ENCODE measurements at places on chromosomes 12 and 14.

GRCh38 chr12:109124878-109125648 is 8.7 kb downstream of the ACACB start:
- DNase-seq, result no peak

- no peak for DNase-seq
Measured at GRCh38 chr14:31196839-31197492, 10.6 kb downstream of the HECTD1 start.

DNA sequence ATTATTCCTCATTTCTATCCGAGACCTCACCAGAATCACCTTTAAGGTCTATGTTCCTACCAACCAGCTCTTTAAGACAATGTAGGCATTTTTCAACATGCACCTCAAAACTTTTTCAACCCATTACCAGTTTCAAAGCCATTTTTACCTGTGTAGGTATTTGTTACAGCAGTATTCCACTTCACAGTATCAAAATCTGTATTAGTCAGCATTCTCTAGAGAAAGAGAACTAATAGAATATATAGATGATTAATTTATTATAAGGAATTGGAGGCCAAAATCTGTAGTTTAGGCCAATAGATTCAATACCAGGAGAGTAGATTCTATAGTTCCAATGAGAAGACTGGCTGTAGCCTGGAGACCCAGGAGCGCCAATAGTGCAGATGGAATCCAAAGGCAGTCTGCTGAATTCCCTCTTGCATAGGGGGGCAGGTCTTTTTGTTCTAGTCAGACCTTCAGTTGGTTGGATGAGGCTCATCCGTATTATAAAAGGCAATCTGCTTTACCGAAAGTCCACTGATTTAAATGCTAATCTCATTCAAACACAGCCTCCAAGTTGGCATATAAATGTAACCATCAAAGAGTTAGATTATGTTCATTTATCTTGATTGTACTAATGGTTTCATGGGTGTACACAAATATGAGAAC is 151.6 kb upstream of the SYT1 start:
- no peak for DNase-seq

DNA sequence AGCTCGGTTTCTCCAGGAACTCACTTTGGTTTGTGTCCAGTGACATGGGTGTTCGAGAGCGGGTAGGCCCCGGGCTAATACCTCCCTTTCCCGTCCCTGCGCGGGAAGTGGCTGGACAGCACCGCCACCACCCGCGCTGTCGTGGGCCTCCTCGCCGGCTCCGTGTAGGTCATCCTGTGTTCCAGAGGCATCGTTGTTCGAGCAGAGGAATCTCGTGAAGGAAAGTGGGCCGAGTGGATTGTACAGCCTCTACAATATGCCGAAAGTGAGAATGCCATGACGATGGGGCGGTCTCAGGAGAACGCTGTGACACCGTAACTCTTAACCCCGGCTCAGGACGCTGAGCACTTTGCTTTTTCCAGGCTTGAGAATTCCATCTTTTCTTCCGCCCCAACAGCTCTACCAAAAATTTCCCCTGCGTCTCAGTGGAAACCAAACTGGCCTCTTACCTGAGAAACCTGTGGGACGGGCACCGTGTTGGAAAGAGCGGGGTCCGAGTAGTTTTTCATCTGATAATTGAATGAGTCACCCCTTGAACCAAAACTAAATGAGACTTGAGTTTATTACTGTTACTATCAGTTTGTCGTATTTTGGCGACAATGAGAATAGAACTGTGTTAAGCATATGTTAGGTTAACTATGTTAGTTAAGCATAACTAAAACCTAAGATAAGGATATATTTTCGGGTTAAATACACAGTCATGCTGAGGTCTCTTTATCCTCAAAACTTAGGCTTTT is 510 bp downstream of the EIF2S1 start:
- DNase-seq, result no peak

DNA sequence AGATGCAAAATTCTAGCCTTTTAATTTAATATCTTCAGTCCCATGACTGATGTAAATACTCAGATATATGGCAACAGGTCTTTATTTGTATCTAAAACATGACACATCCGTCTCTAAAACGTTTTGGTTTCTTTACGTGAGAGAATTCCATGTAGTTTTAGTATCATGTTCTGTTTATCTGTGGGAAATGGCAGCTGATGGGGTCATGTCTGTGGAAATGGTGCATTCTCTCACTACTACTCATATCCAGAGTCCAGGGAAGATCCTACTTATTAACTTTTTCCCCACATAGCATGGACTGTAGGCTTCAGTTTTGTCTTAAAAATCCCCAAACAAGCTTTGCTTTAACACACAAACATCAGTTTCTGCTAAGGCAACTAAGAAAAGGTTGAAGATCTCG is 53.8 kb downstream of the SPTLC2 start:
- no peak for DNase-seq

GRCh38 chr14:99511421-99512109 is 30.4 kb downstream of the CCNK start:
- peak; percentile 65 for DNase-seq

DNA sequence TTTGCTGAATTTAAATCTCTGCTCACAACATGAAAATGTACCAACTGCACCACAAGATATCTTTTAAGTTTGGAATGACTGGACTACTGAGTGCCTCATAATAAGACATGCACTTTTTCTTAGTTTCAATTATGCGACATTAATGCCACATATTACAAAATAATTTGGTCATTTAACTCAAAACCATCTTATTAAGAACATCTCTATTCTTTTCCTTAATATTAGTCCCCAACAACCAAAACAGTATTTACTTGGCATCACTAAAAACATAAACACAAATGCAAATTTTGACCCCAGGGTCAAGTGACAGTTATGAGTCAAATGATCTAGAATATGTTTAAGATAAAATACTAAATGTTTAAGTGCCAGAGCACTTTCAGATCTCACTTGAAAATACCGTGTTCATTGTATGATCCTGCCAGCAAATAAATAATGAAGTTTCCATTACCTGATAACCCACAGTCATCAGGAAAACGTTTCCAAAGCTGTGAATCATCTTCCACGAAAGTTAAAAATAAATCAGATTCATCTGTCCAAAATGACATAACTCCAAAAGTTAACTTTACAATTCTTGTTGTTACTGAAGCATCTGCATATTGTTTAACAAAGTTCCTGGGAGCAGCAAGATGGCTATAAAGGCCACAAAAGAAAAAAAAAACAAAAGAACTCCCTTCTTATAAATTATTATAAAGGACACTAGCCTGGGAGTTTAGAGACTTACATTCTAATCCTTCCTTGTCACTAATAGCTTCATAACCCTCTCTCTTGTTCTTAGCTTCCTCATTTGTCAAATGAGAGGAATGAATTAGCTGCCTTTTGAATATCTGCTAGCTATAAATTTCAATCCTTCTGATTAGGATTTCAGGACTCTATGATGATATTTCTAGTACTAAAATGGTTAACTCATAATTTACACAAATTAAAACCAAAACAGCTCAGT is 30.5 kb upstream of the AP4S1 start:
- DNase-seq, result no peak

GRCh38 chr12:27382171-27382795 is 49.6 kb downstream of the BMAL2 start:
- DNase-seq, result no peak

DNA sequence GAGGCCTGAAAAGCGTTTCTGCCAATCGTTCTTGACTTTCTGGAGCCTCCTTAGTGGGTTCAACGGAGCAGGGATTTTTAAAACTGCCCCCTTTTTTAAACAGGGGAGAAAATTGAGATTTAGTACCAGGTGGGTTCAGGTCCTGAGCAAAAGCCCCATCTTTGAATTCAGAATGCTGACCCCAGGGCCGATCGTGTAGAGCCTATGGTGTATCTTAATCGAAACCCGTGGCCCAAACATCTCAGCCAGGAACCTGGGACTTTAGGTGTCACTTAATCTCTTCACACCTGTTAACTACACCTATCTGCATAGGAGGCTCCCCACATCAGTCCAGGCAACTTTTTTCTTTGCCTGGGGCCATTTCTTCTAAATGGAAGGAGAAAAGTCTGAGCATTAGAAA is 6.4 kb upstream of the TBX5 start:
- no peak for DNase-seq

All from cardiac septum (tissue), 1 donor.